ENCODE measurements at places on chromosomes 12 and 14.

- DNase-seq: no peak
These were observed 228.2 kb downstream of the PCNX1 start for GRCh38 chr14:71135496-71135895.

DNA sequence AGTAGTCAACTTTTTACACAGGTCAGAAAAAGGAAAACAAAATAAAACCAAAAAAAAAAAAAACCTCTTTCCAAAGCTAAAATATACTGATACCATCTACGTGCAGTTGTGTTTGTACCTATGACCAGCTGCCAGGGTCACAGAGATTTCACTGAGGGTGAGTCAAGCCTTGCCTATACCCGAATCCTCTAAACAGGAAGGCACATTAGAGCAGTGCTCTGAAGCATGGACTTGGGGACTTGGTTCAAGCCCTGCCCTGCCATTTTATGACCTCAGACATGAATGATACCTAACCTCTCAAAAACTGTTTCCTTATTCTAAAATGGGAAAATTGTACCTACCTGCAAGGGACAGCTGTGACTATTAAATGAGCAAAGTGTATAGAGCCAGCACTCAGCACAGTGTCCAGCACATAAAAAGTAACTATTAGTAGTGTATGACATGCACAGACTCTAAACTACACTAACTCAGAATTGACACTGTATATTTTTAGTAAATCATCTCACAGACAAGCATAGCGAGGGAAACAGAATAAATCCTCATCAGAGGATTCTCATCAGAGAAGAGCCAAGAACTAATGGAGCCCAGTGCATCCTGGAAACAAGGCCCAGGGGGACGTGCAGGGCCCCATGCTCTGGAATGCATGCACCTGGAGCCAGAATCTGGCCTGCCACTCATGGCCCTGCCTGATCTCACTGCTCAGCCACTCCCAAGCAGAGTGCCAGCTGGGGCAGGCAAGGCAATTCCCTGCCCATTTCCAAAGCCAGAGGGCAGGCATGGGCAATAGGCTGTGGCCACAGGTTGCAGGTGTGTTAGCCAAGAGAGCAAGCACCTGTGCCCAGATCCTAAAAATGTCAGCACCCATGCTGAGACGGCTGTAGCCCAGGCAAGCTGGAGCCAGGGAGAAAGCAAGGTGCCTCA, 57.0 kb downstream of the NT5DC3 start:
- DNase-seq: no peak

DNA sequence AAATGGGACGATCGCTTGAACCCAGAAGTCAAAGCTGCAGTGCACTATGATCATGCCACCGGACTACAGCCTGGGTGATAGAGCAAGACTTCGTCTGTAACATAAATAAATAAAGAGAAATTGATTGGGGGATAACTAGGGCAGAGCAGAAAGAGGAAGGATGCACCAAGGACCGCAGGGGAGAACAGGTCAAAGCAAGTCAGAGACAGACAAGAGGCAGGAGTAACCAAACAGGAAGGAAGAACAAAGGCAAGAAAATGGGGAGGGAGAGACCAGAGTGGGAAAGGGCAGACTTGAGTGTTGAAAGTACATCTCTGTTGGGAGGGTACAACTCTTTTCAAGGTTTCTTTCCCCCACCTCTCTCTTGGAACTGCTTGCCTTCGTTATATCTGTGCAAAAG, 50.8 kb upstream of the ELK3 start:
- no peak for DNase-seq

DNA sequence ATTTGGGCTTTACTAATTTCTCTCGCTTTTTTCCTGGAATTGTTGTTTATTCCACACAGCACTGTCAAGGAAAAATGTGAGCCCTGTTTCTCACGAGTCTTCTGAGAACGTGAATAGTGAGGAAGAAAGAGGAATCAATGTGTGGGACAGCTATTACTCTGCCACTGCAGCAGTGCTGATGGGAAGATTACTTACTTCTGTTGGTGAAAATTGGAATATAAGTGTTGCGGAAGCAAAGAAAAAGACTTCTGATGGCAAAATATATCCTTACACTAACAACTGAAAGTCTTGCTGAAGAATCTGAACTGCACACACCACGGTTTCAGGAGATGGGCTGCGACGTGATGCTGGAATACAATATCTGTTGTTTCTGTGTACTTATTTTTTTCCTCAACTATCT, 884.2 kb downstream of the AACS start:
- DNase-seq: no peak

DNA sequence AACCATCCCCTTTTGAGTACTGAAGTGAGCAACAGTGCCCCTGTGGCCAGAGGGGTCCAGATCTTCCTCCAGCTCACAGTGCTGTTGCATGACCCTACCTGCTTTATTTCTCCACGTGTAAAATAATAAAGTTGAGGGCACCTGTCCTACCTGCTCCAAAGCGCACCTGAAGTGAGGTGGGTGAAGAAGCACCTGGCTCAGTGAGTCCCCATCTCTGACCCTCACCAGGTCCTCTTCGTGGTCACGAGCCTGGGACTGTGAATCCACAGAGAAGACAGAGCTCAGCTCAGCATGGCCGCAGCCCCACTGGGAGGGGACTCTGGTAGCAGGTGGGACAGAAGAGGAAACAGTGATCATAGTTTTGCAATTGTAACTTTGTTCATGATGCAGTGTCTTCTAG, 976.7 kb upstream of the TMEM132C start:
- no peak for DNase-seq

GRCh38 chr12:81094718-81095360, 17.0 kb downstream of the ACSS3 start:
- DNase-seq: no peak

DNA sequence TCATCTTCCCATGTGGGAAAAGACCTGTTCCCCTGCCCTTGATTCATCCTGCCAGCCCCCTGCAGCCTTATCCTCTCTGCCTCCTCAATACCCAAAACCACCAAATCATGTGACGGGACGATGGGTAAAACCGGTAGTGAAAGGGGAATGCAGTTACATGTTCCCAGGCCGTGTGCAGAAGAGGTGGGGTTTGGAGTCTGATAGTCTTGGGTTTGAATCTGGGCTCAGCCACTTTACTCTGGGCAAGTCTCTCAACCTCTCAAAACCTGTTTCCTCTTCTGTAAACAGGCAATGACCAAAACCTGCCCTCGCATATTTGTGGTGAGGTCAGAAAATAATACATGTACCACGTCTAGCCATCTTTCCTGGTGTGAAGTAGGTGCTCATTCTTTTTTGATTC, 123.0 kb downstream of the PLXNC1 start:
- no peak for DNase-seq

DNA sequence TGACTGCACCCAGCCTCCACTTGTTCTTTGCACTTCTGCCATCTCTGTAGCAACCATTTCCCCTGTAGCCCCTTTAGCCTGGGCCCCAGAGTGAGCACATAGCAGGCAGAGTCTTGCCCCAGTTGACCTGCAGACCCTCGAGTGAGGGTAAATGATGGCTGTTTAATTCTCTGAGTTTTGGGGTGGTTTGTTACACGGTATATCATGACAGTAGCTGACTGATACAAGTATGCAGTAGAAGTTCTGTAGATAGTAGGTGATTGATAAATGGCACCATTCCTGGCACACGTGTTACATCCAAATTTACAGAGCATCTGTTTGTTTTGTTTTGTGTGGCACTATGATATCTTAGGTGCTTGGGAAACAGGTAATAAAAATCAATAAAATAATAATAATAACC, 32.4 kb downstream of the CALM1 start:
- DNase-seq: no peak

DNA sequence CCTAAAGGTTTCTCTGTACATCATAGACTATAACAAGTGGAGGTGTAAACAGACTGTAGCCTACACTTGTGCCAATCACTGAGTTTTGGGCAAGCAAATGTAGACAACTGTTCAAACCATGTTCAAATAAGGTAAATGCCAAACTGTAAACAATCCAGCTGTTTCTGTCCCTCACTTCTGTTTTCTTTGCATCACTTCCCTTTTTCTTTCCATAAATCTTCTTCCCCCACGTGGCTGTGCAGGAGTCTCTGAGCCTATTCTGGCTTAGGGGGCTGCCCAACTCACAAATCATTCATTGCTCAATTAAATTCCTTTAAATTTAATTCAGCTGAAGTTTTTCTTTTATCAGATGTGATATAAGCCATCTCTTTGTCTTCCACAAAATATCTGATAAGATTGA, 65.1 kb upstream of the CPM start:
- no peak for DNase-seq

DNA sequence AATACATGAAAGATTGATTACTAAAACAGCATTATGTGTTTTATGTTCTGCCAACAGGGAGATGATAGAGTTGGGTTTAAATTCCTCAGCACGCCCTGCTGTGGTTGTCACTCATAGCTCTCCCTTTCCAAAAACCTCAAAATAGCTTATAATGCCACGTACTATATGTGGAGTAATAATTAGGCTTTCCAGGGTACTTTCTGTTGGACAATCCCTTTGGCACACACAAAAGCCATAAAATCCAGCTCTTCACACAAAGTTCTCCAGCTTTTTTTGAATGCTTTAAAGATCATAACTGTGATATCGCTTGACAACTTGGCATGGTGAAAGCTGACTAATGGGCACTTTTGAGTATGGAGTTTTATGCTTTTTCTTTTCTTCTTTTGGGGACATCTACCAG, 145.3 kb upstream of the DCN start:
- no peak for DNase-seq

DNA sequence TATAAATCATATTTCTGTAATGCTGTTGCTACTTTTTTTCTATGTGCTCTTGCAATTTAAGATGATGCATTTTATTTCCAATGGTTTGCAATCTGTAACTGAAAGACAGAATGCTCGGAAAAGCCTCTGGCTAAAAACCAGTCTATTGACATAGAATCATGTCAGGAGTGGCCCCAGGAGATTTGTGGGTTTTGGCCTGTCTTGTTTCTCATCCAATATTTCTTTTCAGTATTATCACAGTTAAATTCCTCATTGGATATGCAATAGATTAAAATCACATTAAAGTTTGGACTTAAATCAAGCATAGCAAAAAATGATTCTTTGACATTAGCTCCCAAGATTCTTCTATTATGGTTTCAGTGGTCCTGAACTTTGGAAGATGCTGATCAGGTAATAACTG, 19.1 kb upstream of the SLC38A2 start:
- no peak for DNase-seq

DNA sequence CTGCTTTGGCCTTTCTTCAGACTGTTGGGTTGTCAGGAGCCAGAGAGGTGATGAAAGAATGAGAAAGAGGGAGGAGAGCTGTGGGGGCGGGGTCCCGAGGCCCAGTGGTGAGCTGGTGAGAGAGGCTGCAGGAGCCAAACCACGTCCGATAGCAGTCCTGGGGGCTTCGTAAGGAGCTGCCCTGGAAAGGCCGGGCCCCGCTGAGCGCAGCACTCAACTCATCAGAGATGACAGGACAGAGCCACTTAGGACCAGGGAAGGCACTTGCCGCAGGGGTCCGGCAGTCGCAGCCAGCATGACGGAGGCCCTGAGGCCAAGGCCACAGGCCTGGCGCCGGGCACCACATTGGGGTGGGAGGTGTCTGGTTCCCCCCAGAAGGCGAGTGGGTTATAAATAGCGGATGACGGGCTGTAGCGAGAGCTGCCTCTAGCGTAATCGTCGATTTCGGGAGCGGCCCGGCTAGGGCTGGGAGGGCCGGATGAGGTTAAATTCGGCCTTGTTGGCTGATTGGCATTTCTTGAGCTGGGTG, 179.0 kb downstream of the TSPAN9 start:
- DNase-seq: no peak

GRCh38 chr12:1688086-1688710, 2.7 kb upstream of the ADIPOR2 start:
- no peak for DNase-seq

DNA sequence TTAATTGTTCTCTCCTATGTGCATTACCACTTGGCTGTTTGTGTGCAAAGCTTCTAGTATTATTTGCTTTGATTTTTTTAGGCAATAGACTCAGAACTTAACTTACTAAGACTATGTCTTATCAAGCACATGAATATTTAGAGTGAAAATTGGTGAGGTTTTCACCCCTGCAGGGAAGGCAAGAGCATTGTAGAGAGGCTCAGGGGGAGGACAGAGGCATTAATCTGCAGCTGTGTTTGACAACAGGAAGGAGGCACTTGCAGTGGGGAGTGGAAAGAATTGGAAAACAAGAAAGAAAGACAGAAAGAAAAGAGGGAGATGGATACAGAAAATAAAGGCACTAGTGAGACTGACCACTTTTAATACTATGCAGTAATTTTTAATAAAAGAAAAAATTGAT, 431.6 kb downstream of the PDZRN4 start:
- DNase-seq: no peak

DNA sequence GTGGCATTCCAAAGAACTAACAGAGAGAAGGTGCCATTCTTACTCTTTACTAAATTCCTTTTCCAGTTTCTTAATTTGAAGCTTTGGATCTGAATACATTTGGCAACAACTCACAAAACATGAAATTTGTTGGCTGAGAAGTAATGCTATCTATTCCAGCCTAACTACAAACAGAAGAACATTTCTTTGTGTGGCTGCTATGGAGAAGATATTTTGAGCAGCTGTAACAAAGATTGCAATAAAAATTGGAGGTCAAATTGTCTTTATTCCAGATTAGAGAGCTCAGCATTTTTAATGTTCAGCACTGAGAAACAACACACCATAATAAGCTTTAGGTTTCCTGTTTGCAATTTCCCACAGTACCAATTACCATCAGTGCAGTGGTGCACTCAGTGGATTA, 835.8 kb upstream of the FLRT2 start:
- no peak for DNase-seq

- DNase-seq: no peak
These were observed 68.2 kb downstream of the PAH start for GRCh38 chr12:102848832-102849231.

DNA sequence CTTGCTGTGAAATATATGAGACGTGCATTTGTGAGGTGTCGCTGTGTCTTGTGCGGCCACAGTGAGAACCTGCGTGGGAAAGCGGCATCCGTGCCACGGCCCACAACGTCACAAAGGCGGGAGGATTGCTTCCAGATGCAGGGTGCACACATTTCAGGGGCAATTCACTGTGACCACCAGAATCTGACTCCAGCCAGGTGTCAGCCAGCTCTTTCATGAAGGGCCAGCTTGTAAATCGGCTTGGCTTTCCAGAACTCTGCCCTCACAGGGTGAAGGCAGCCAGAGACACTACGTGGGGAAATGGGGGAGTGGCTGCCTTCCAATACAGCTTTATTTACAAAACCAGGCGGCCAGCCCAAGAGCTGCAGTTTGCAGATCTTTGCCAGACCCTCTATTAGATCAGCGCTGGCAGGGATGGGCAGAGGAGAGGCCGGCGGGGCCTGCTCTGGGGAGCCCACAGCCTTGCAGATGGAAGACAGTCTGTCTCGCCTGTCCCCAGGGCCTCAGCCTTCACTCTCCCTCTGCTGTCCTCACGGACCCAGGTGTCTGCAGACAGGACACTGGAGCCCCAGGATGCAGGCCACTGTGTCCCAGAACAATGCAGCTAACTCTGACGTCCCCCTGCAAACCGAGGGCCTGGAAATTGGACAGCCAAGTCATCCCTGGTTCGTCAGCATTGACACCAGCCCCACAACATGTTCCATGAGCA, 53.5 kb downstream of the ADGRD1 start:
- no peak for DNase-seq

DNA sequence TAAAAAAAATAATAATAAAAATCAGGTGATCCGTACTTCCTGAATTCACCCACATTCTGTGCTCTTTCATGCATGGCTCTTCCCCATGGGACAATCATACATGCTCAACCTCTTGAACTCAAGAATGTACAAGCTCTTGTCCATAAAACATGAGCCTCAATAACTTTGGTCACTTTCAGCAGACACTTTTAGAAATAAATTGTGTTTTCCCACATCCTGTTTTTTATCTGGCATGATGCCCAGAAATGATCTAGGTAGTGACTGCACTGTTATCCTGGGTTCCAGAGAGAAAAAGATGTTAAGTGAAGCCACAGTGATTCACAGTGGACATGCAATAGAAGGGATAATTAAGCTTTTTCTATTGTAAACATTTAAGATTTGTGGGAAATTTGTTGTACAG, 537.6 kb upstream of the TMEM132C start:
- no peak for DNase-seq
